Stomach (tissue), 19 donors: ENCODE measurements at places on chromosomes 16 and 17. TPM values are rescaled to one million over a fixed set of nuclear protein-coding genes. Genes with fewer than 3 reads are reported as not detected.

The CCL4 gene
- 8.1 TPM for polyA plus RNA-seq

- no peak for DNase-seq
Measured at GRCh38 chr17:43935204-43935925, 6.9 kb downstream of the PPY start.

The UTP18 gene
- 37.1 TPM for polyA plus RNA-seq

The ZG16 gene
- polyA plus RNA-seq: 0.76 TPM

DNA sequence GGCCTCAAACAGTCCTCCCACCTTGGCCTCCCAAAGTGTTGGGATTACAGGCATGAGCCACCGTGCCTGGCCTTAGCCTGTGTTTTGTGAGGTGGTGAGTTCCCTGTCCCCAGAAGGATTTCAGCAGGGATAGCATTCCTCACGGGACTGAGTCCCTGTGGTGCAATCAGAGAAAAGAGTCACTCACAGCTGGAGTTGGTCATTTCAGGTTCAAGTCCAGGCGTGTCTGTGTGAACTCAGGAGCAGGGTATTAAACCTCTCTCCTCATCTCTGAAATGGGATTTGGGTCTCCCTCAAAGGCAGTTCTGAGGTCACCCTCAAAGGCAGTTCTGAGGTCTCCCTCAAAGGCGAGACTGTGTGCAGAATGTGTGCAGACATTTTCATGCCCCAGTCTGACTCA is 28.6 kb downstream of the NPTX1 start:
- no peak for DNase-seq

The FNDC8 gene
- polyA plus RNA-seq: not detected

- DNase-seq: peak; percentile 36
Measured at GRCh38 chr17:27633312-27634025, 2.5 kb downstream of the LGALS9 start.

- DNase-seq: no peak
Measured at GRCh38 chr17:37160944-37161343, 212.2 kb downstream of the AATF start.

GRCh38 chr17:48894886-48895285 is 2.3 kb downstream of the ATP5MC1 start:
- DNase-seq: no peak

DNA sequence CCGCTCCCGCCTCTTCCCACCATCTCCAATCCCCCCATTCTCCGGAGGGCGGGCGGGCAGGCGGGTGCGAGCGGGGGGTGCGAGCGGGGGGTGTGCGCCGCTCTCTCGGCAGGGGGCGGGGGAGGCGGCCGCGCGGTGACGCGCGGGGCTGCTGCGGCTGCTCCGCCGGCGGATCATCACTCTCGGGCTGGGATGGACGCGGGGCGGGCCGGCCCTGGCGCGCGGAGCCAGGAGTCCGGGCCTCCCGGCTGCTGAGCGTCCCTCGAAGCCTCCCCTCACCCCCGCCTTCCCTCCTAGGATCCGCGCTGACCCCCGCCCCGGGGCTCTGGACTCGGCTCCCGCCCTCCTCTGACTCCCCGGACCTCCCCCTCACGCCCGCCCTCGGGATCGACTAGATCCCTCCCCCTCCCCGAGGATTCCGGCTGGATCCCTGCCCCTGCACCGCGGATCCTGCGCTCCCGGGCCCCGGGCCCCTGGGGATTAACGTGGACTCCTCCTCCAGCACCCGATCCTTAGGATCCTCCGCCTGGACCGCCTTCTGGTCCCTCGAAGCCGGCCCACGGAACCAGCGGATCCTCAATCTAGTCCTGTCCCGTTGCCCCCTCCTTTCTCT is 946 bp upstream of the TMEM256 start:
- DNase-seq: peak; percentile 60

GRCh38 chr17:4597975-4598374 is 13.6 kb downstream of the SMTNL2 start:
- no peak for DNase-seq

- DNase-seq: no peak
Measured at GRCh38 chr17:47252766-47253512, 688 bp upstream of the ITGB3 start.

The NACA2 gene
- polyA plus RNA-seq: not detected

The KREMEN2 gene
- not detected for polyA plus RNA-seq

- DNase-seq: no peak
Measured at GRCh38 chr17:76333673-76334505, 19.8 kb downstream of the PRPSAP1 start.

DNA sequence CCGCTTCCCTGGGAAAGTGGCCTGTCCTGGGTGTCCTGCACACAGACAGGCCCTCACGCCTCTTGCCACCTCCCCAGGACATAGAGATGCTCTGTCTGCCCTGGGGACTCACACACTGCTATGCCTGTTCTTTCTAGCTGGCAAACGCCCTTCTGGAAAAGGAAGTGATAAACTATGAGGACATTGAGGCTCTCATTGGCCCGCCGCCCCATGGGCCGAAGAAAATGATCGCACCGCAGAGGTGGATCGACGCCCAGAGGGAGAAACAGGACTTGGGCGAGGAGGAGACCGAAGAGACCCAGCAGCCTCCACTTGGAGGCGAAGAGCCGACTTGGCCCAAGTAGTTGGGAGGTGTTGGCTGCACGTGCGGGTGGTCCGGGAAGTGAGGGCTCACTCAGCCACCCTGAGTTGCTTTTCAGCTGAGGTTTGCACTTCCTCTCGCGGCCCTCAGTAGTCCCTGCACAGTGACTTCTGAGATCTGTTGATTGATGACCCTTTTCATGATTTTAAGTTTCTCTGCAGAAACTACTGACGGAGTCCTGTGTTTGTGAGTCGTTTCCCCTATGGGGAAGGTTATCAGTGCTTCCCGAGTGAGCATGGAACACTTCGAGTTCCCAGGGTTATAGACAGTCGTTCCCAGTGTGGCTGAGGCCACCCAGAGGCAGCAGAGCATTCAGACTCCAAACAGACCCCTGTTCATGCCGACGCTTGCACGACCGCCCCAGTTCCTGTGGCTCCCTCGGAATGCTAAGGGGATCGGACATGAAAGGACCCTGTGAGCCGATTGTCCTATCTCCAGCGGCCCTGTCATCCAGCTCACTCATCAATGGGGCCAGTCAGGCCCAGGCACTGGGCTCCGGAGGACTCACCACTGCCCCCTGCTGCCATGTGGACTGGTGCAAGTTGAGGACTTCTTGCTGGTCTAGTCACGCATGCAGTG is 3.5 kb upstream of the RPL13 start:
- peak; percentile 80 for DNase-seq

The SRR gene
- 6.4 TPM for polyA plus RNA-seq

- no peak for DNase-seq
Measured at GRCh38 chr17:57668332-57668731, 76.8 kb downstream of the CCDC182 start.

DNA sequence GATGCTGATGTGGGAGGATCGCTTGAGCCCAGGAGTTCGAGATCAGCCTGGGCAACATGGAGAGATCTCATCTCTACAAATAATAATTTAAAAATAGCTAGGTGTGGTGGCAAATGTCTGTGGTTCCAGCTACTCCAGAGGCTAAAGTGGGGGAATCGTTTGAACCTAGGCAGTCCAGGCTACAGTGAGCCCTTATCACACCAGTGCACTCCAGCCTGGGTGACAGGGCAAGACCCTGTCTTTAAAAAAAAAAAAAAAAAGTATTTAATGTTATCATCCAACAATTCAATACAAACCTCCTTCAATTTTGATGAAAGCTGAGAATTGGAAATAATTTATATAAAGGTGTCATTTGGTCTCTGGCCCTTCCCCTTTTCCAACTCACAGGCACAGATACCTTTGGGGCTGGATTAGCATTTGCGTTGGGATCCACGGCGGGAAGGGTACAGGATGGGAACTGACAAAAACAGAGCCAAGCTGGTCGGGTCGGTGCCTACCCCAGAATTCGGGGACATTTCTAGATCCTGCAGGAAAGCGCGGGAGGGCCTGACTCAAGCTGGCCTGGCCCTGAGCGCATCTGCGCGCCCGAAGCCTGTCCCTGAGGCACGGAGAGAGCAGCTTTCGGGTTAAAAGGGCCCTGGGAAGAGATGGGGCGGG is 860 bp upstream of the DCAF7 start:
- DNase-seq: no peak

The GAS2L2 gene
- polyA plus RNA-seq: 0.05 TPM

DNA sequence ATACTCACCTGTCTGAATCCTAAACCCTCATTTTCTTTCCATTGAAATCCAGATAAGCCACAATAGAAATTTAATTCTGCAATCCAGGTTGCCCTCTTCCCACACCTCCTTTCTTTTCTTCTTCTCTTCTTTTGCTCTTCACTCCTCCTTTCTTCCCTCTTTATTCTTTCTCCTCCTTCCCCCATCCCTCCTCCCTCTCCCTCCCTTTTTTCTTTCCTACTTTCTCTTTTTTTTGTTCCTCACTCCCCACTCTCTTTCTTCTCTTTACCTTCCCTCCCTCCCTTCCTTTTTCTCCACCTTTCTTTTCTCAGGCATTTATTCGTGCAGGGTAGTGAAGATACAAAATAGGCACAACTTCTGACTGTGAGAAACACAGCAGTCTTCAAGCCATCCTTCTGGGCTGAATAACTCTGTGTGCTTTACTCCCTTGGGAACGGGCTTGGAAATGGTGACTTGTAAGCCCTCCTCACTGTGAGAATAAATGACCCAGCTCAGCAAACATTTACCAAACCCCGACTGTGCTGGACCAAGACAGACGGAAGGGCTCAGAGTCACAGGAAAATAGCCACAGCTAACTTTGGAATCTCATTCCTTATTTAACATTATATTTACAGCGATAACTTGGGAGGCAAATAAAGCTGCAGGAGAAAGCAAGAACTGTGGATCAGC is 140.8 kb downstream of the HAPSTR1 start:
- DNase-seq: no peak

- no peak for DNase-seq
Measured at GRCh38 chr17:38921756-38922411, 3.5 kb upstream of the LASP1NB start.

DNA sequence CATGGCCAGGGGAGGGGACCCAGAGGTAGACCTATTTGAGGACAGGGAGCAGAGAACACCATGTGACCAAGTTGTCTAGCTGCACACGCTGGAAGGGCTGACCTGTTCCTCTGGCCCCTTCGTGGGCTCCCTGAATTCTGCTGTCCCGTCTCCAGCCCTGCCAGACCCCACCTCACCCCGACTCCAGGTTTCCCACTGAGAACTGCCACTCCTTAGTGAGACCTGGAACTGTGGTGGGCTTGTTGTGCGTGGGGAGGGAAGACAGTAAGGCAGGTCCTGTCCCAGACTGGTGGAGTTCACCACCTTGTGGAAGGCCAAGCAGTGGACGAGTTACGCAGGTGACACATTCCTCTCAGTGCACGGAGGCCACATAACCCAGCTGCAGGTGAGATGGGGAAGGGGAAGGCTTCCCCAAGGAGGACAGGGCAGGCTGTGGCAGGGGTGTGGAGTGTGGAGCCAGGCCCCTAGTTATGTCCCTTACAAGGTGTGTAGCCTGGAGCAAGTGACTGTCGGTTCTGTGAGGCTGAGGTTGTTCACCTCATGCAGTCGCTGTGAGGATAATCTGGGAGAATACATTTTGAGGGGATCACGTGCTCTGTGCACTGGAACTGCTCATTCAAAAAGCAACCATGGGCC is 54.7 kb downstream of the USP22 start:
- no peak for DNase-seq

GRCh38 chr17:79443026-79443425 is 167.8 kb downstream of the RBFOX3 start:
- DNase-seq: no peak

The RNF227 gene
- 1.1 TPM for polyA plus RNA-seq

GRCh38 chr17:8707332-8708024 is 37.2 kb downstream of the CCDC42 start:
- peak; percentile 46 for DNase-seq

GRCh38 chr17:39701012-39701783 is 1.3 kb downstream of the ERBB2 start:
- peak; percentile 61 for DNase-seq

- DNase-seq: peak; percentile 32
Measured at GRCh38 chr17:48011405-48012150, 26.0 kb downstream of the COPZ2 start.

- no peak for DNase-seq
Measured at GRCh38 chr17:57782062-57782490, 37.0 kb upstream of the CCDC182 start.

- DNase-seq: no peak
Measured at GRCh38 chr16:4081521-4082021, 34.7 kb downstream of the ADCY9 start.

DNA sequence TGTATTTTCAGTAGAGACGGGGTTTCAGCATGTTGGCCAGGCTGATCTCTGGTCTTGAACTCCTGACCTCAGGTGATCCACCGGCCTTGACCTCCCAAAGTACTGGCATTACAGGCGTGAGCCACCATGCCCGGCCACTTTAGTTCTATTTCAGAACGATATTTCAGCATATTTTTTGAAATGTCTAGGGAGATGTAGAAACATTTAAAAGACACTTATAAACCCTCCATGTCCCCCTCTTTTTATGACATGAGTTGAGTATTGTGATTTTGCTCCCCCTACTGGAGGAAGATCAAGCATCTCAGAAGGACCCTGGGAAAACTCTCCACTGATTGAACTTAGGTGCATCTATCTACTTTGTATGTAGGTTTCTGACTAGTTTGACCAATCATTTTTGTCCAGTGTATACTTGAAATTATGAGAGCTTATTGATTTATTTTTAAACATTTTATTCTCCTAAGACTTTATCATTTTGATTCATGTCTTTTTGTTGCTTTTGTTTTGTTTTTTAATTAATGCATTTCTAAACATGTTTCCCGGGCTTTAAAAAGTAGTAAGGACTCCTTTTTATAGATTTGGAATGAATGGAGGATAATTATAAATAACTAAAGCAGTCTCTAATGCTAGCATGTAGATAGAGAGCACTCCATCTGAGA is 105.1 kb downstream of the CHD9 start:
- DNase-seq: no peak

DNA sequence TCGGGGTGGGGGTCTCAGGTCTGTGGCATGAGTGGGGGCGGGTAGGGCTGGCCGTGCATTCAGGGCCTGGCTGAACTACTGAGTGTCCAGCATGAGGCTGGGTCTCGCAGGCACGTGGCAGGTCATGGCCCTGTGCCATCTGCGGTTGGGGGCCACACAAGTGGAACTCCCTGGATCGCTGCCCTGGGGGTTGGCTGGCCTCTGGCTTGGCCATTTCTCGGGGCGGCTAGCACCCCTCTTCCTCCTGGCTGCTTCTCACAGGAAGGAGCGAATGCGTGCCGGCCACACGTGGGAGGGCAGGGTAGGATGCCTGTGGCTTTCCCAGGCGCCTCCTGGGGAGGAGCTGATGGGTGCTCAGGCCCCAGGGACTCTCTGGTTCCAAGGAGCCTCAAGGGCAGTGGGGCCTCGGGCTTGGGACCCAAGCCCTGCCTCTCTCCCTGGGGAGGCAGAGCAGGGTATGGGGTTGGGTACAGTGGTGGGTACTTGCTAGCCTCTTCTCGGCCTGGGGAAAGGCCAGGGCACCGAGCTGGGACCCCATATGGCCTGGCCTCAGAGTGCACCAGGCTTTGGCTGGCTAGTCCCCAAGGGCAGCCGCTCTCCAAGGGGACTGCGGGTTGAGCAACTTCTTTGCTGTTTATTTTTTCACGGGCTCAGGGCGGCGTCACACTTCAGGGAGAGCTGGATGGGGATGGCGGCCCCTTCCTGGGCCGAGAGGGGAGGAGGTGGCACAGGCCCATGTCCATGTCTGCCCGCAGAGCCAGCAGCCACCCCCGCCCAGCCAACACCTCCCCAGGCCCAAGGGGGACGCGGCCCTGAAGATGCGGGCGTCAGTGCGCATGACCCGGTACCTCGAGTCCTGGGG is 37.5 kb downstream of the ADCY7 start:
- no peak for DNase-seq

- DNase-seq: peak; percentile 54
Measured at GRCh38 chr16:67104845-67105244, 4.9 kb upstream of the PHAF1 start.
